ENCODE measurements at places on chromosomes 11 and 22.

- DNase-seq: no peak
These were observed 23.6 kb downstream of the SLC35F2 start for GRCh38 chr11:107834995-107835394.

- no peak for DNase-seq
These were observed 31.1 kb downstream of the SDHAF2 start for GRCh38 chr11:61460986-61461385.

- DNase-seq: no peak
These were observed 535.1 kb downstream of the TMEM135 start for GRCh38 chr11:87572881-87573280.

DNA sequence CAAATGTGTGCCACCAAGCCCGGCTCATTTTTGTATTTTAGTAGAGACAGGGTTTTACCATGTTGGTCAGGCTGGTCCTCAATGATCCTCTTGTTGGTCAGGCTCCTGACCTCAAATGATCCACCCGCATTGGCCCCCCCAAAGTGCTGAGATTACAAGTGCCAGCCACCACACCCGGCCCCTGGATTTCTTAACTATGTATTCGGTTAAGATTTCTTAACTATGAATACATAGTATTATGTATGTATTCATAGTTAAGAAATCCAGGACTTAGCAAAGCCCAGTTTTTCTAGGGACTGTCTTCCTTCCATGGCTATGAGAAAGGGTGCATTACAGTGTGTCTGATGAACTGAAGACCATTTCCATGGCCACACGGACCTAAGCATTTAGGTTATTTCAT is 1.7 kb downstream of the C11orf91 start:
- no peak for DNase-seq

- no peak for DNase-seq
These were observed 35.3 kb downstream of the MMP13 start for GRCh38 chr11:102920118-102920684.

GRCh38 chr22:47063606-47064005 is 301.2 kb downstream of the TBC1D22A start:
- no peak for DNase-seq

DNA sequence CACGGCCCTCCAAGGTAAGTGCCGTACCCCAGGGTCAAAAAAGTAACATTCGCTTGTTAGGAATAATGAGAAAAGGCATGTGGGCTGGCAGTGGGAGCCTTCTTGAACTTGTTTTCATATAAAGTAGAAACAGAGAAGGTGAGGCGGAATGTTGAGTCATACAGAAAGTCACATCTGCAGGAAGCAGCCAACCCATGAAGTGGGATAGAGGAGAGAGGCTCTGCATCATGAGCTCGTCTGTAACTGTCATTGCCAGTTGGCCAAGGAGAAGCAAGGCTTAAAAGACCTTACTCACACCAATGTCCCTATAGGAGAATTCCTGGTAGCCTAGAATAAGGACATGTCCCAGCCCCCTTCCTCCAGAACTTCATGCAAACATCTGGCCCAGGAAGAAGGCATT is 253.3 kb downstream of the BUD13 start:
- DNase-seq: no peak

GRCh38 chr11:36412781-36413383 is 97.2 kb downstream of the TRAF6 start:
- DNase-seq: no peak

- no peak for DNase-seq
These were observed 163.1 kb downstream of the MAML2 start for GRCh38 chr11:96179905-96180304.

GRCh38 chr11:86706338-86707131 is 34.1 kb upstream of the ME3 start:
- DNase-seq: no peak
